ENCODE measurements at places on chromosomes 3 and 15.

- DNase-seq: no peak
Measured at GRCh38 chr15:70272565-70273355, 175.0 kb upstream of the TLE3 start.

GRCh38 chr3:81749265-81749664, 12.2 kb downstream of the GBE1 start:
- DNase-seq: no peak

- no peak for DNase-seq
Measured at GRCh38 chr3:29497282-29497681, 216.4 kb downstream of the RBMS3 start.

DNA sequence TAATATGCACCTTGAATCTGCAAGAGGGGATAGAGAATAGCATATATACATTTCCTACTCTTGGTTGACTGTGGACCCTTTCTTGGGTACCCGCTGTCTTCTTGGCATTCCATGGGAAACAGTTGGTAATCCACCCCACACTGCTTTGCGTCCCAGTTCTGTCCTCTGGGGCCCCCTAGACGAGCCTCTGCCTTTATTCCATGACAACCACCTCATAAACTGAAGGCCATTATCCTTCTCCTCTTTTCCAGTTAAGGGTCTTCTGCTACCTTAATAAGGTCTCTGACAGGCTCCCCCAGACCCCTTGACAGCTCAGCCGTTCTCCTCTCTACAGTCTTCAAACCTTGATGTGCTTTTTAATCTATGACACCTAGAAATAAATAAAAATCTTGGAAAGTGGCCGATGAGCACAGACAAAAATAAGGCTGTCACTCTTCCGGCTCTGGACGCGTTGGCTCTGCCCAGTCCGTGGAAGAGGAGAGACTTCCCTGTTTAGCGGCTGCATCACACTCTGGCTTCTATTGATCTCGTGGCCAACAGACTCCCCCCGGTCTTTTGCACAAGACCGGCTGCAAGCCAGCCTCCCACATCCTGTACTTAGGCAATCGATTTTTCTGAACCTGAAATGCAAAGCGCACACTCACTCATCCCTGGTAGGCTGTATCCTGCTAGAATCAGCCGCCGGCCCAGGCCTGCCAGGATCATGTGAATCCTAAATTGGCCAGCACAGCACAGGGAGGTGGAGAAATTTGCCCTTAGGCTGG, 251.0 kb upstream of the TLE3 start:
- DNase-seq: no peak

- DNase-seq: no peak
Measured at GRCh38 chr15:90813796-90814190, 54.6 kb upstream of the FURIN start.

DNA sequence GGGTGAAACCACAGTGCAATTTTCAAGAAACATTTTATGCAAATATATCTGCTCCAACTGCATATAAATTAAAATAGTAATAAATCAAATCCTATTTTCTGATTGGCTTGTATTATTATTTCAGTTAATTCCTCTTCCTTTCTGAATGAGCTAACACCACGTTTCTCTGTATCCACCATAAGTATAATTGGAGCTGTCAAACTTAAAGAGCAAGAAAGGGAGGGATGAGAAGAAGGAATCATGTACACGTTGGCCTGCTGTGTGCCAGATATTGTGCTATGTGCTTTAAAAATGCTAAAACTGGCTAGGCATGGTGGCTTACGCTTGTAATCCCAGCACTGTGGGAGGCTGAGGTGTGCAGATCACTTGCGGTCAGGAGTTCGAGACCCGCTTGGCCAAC, 180.0 kb downstream of the MAGI1 start:
- DNase-seq: no peak

DNA sequence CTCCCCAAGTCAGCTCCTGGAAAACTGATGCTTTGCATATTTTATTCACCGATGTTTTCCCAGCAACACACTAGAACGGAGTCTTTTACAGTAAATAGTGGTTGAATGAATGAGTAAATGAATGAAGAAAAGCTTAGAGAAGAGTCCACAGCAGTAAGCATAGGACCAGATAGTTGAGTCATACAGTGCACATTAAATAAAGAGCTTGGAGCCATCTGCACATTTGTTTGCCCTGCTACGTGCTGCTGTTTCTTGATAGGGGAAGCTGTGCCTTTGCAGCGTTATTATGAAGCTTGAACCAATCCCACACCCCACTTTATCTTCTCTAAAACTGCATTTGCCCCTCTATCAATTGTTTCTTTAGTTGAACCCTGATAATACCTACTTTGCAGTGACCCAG, 1.2 kb downstream of the FAM98B start:
- DNase-seq: no peak

All from CD8-positive, alpha-beta memory T cell (primary cell).